ENCODE measurements at places on chromosomes 5 and 9. TPM values are rescaled to one million over a fixed set of nuclear protein-coding genes. Genes with fewer than 3 reads are reported as not detected.

- no peak overlapping the region for H3K4me3 ChIP-seq
- no peaks in the 10 kb centered on the region for H3K36me3 ChIP-seq
- H3K27ac ChIP-seq: no peak overlapping the region
- H3K27me3 ChIP-seq: no peaks in the 10 kb centered on the region
- no peaks in the 10 kb centered on the region for H3K4me1 ChIP-seq
- no peak for DNase-seq
These were observed 367.8 kb downstream of the IRX2 start for GRCh38 chr5:2383698-2384065.

GRCh38 chr5:172533399-172534228, 79.3 kb upstream of the SH3PXD2B start:
- H3K4me1 ChIP-seq: peaks cover 2% of the 10 kb centered on the region
- no peak overlapping the region for H3K4me3 ChIP-seq
- H3K27ac ChIP-seq: no peak overlapping the region

DNA sequence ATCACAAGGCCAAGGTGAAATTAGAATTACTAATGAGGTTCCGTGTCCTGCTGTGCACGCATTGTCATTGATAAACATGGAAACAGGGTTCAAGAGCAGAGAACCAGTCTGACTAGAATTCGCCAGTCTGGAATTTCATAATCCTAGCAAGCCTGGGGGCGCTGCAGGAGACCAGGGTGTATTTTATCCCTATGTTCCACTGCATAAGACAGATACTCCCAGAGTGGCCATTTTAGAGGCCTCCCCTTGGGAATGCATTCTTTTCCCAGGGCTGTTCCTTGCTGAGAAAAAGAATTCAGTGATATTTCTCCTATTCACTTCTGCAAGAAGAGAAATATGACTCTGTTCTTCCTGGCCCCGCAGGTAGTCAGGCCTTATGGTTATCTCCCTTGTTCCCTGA, 1387.7 kb downstream of the MAT2B start:
- H3K36me3 ChIP-seq: no peaks in the 10 kb centered on the region
- no peak overlapping the region for H3K4me3 ChIP-seq
- H3K27me3 ChIP-seq: no peaks in the 10 kb centered on the region
- no peaks in the 10 kb centered on the region for H3K4me1 ChIP-seq

DNA sequence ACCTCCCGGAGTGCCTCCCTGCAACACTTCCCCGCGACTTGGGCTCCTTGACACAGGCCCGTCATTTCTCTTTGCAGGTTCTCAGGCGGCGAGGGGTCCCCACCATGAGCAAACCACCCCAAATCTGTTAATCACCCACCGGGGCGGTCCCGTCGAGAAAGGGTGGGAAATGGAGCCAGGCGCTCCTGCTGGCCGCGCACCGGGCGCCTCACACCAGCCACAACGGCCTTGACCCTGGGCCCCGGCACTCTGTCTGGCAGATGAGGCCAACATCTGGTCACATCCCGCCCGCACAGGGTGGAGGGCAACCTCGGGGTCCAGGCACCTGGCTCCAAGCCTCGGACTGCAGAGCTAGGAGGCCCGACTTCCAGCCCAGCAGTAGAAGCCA, 776 bp upstream of the TERT start:
- H3K4me1 ChIP-seq: no peaks in the 10 kb centered on the region
- no peak overlapping the region for H3K4me3 ChIP-seq
- H3K27ac ChIP-seq: no peak overlapping the region
- peaks cover 24% of the 10 kb centered on the region for H3K27me3 ChIP-seq

- peaks cover 13% of the 10 kb centered on the region for H3K4me1 ChIP-seq
- H3K27me3 ChIP-seq: no peaks in the 10 kb centered on the region
- H3K36me3 ChIP-seq: no peaks in the 10 kb centered on the region
- H3K4me3 ChIP-seq: no peak overlapping the region
- no peak overlapping the region for H3K27ac ChIP-seq
These were observed 5.9 kb downstream of the ARSB start for GRCh38 chr5:78979117-78979742.

DNA sequence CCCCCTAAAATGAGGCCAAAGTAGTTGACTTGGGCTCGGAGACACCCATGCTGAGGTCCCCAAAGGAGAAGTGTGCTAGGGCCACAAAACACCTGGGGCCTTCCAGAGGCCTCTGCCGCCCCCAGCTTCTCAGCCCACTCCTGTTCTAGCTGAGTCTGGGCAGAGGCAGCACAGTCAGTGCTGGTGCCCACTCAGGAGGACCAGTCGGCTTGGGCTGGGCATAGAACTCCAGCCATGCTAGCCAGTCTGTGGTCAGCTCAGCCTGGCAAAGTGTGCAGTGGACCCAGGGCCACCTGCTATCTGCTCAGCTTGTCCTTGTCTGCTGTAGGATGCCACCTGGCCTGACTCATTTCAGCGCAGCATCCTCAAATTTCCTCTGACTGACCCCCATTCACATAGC, 254.6 kb downstream of the FSTL4 start:
- DNase-seq: no peak
- H3K27me3 ChIP-seq: peaks cover 14% of the 10 kb centered on the region
- no peaks in the 10 kb centered on the region for H3K36me3 ChIP-seq
- no peak overlapping the region for H3K27ac ChIP-seq
- no peak overlapping the region for H3K4me3 ChIP-seq
- no peaks in the 10 kb centered on the region for H3K4me1 ChIP-seq

DNA sequence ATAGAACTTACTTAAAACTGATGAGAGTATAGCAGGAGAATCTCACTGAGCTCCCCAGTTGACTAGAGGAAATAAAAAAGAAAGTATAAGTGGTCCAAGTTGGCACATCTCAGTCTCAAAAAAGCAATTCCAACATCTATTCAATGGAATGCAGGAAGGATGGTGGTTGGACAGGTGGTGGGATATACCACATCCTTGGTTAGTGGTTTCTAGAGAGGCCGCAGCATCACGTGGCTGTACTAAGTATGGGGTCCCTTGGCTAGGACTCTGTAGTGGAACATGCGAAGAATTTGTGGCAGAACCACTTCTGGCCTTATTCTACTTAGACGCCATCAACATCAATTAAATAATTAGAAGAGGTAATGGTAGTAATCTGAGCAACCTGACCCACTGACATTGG, 232.4 kb downstream of the SAXO1 start:
- no peaks in the 10 kb centered on the region for H3K4me1 ChIP-seq
- no peak overlapping the region for H3K27ac ChIP-seq
- no peak for DNase-seq
- H3K36me3 ChIP-seq: no peaks in the 10 kb centered on the region
- H3K4me3 ChIP-seq: no peak overlapping the region
- no peaks in the 10 kb centered on the region for H3K27me3 ChIP-seq

- H3K27me3 ChIP-seq: no peaks in the 10 kb centered on the region
- H3K27ac ChIP-seq: no peak overlapping the region
- H3K4me1 ChIP-seq: peaks cover 11% of the 10 kb centered on the region
These were observed 4.2 kb upstream of the ZNF346 start for GRCh38 chr5:177018341-177018740.

GRCh38 chr5:113448252-113448651, 13.5 kb upstream of the TSSK1B start:
- H3K27me3 ChIP-seq: no peaks in the 10 kb centered on the region
- DNase-seq: no peak
- H3K27ac ChIP-seq: no peak overlapping the region
- H3K4me3 ChIP-seq: no peak overlapping the region
- H3K4me1 ChIP-seq: peaks cover 2% of the 10 kb centered on the region
- H3K36me3 ChIP-seq: peaks cover 2% of the 10 kb centered on the region

GRCh38 chr5:76546497-76547102, 76.6 kb downstream of the F2RL2 start:
- DNase-seq: no peak
- H3K4me1 ChIP-seq: no peaks in the 10 kb centered on the region
- H3K27me3 ChIP-seq: peaks cover 5% of the 10 kb centered on the region
- no peak overlapping the region for H3K27ac ChIP-seq

EIF4E1B gene
- not detected for polyA plus RNA-seq

KIF24 gene
- 1.1 TPM for polyA plus RNA-seq

CCDC112 gene
- 2.3 TPM for polyA plus RNA-seq

GRCh38 chr9:114662081-114662989, 4.7 kb upstream of the TEX53 start:
- peak; percentile 33 for DNase-seq
- no peaks in the 10 kb centered on the region for H3K4me1 ChIP-seq
- no peak overlapping the region for H3K27ac ChIP-seq
- peaks cover 30% of the 10 kb centered on the region for H3K27me3 ChIP-seq

DNA sequence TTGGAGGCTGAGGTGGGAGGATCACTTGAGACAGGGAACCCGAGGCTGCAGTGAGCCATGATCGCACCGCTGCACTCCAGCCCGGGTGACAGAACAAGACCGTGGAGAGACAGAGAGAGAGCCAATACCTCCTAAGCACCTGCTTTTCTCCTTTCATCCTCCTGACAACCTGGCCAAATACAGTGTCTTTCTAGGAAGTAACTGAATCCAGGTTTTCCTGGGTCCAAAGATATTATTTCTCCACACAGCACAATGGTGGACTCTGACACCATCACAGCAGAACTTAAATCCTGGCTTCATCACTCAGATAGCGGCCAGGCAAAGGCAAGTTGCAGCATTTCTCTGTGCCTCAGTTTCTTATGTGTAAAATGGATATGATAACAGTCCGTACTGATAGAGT, 21.9 kb downstream of the DUSP1 start:
- no peak for DNase-seq
- H3K4me1 ChIP-seq: no peaks in the 10 kb centered on the region
- no peaks in the 10 kb centered on the region for H3K36me3 ChIP-seq

GRCh38 chr5:132065351-132065937, 5.0 kb downstream of the IL3 start:
- DNase-seq: peak; percentile 73
- no peaks in the 10 kb centered on the region for H3K27me3 ChIP-seq
- no peaks in the 10 kb centered on the region for H3K36me3 ChIP-seq

FCN1 gene
- polyA plus RNA-seq: not detected

- H3K36me3 ChIP-seq: no peaks in the 10 kb centered on the region
- DNase-seq: no peak
- H3K4me1 ChIP-seq: 0 out of 2 replicates have a peak, but pooled peaks cover 2% of the 10 kb centered on the region
- no peak overlapping the region for H3K27ac ChIP-seq
These were observed 52.8 kb upstream of the TAF11L2 start for GRCh38 chr5:17445185-17445584.

DNA sequence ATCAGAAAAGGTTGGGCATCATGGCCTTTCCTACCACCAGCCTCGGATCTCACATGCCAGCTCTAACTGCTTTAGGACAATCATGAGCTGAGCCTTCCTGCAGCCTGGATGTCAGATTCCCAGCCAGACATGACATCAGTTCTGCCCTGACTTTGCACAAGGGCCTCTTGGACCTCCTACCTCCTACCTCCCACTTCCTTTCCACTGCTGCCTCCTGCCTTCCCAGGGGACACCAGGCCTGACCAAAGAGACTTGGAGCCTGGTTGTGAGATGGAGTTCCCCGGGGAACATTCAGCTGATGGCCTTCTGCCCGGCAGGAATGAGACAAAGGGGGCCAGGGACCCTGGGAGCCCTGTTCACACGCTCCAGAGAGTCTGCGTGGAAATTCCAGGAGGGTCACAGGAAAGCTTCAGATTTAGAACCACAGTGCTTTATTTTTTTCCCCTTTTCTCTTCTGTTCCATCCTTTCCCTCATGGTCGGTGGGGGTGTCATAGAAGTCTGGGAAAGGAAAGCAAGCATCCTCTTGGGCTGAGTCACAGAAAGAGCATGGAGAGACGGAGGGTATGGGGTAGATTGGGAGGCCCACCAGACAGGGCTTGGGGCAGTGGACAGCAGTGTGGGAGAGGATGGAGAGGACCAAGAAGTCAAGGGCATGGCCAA, 35.4 kb upstream of the IL17B start:
- H3K4me1 ChIP-seq: peaks cover 66% of the 10 kb centered on the region
- H3K36me3 ChIP-seq: peaks cover 79% of the 10 kb centered on the region
- H3K4me3 ChIP-seq: no peak overlapping the region
- H3K27ac ChIP-seq: peak overlapping the region; percentile 88

DNA sequence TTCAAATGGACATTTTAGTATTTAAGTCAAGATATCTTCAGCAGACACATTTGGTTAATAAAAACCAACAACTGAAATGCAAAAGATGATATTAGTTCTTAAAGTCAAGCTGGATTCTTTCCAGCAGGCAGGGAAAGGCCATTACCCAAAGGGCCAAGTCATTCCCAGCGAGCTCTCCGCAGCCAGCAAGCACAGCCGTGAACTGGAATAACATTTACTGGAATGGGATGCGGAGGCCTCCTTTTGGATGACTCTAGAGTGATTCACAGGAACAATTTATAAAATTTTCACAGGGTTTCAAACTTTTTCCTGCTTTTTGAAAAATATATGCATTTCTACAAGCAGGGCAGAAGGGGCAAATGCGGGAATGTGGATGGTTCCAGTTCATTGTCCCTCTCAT, 76.6 kb upstream of the DAB2 start:
- H3K27ac ChIP-seq: peak overlapping the region; percentile 75
- no peaks in the 10 kb centered on the region for H3K36me3 ChIP-seq
- peaks cover 21% of the 10 kb centered on the region for H3K4me1 ChIP-seq
- peak; percentile 90 for DNase-seq
- H3K4me3 ChIP-seq: no peak overlapping the region
